ENCODE measurements at places on chromosomes 5 and 9.

DNA sequence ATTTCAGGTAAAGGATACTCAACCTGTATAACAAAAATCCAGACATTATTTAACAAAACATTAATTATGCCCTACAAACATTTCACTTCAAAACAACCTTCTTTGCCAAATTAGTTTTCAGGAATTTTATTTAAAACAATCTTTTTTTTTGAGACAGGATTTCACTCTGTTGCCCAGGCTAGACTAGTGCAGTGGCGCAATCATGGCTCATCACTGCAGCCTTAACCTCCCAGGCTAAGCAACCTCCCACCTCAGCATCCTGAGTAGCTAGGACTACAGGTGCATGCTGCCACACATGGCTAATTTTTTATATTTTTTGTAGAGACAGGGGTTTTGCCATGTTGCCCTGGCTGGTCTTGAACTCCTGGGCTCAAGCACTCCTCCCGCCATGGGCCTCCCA, 3.9 kb downstream of the FNIP1 start:
- no peak for DNase-seq

- DNase-seq = no peak
Measured at GRCh38 chr5:61827445-61827975, 478.5 kb upstream of the KIF2A start.

DNA sequence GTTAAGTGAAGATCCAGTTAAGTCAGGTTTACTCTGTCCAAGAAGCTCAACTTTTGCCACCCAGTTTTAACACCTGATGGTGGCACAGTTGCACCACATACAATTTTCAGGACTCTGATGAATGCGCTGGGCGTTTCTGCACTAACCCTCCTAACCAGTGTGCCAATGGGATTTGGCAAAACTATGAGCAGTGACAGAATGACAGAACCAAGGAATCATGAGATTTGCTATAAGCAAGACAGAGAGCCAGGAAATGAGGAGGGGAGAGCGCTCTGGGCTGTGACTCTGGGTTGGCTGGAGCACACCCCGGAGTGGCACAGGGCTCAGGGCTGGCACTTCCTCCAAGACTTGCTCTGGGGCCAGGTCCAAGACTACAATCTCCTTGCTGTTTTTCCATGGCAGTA, 84.1 kb downstream of the SH3PXD2B start:
- no peak for DNase-seq

DNA sequence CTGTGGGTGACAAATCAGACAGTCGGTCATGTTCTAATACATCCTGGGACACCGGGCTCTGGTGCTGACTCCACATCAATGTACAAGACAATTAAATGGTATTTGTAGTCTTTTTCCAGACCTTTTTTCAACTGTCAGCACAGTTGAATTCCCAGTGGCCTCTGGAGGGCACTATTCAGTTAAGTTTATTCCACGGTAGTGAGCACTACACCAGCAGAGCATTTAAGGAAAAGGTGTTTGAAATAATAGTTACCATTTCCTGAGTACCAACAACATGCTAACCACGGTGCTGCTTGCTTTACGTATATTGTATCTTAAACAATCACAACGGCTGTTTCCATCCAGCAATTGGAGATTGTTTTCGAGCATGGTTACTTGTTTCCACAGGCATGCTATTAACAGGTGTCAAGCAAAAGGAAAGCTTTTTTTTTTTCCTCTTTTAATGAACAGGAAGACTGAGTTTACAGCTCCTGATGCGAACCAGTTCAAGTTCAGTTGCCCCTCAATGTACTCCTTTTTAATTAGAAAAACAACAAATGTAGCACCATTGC, 186.7 kb downstream of the PDZD2 start:
- no peak for DNase-seq

DNA sequence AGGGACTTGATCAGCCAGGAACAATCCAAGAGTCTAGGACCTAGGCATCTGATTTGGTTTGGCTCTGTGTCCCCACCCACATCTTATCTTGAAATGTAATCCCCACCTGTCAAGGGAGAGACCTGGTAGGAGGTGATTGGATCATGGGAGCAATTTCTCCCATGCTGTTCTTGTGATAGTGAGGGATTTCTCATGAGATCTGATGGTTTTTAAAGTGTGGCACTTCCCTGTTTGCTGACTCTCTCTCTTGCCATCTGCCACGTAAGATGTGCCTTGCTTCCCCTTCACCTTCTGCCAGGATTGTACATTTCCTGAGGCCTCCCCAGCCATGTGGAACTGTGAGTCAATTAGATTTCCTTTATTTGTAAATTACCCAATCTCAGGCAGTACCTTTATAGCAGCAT, 201.7 kb upstream of the ACTBL2 start:
- DNase-seq = no peak

DNA sequence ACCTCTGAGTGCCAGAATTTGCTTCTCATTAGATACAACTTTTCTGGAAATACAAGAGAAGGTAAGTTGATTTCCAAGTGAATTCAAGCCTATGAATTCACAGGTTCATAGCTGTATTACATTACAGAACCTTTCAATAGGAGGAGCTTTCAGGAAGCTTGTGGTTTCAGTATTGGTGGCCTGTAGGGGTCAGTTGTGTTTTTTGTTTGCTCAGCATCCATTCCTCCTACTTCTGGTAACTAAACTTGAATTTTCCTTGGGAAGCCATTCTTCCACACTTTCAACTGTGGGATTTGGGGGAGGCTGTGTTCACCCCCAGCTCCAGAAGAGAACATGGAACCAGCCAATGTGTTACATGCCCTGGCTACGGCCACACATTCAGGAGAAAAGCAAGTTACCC, 5.6 kb upstream of the CYSTM1 start:
- no peak for DNase-seq

- no peak for DNase-seq
Measured at GRCh38 chr9:83423815-83424707, 114.1 kb downstream of the FRMD3 start.

GRCh38 chr5:135339623-135340022, 59.4 kb downstream of the MACROH2A1 start:
- DNase-seq = no peak

- DNase-seq = no peak
Measured at GRCh38 chr5:35282810-35283209, 52.5 kb upstream of the PRLR start.

GRCh38 chr9:11871852-11872251, 821.3 kb upstream of the TYRP1 start:
- no peak for DNase-seq

- DNase-seq = no peak
Measured at GRCh38 chr5:35884191-35884769, 27.6 kb downstream of the IL7R start.

GRCh38 chr9:108205276-108205675, 650.5 kb downstream of the ACTL7B start:
- DNase-seq = no peak

GRCh38 chr5:859391-859790, 8.6 kb upstream of the ZDHHC11 start:
- no peak for DNase-seq

DNA sequence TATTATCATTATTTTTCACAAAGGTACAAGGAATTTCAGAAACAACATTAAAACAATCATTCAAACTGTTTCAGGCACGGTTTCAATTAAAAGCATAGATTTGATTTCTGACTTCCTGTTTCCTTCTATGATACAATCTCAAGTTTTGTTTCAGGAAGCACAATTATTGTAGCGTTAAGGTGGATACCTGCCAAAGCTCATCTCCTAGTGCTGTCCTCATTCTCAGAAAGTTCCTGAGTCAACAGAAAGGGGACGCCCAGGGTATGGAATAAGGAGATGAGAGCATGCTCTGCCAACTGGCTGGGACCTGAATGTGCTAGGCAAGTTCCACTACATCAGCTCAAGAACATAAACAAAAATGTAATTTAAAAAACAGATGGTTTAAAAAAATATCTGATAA, 2.0 kb upstream of the TRIM14 start:
- DNase-seq = no peak
